Anterior cingulate cortex (tissue), 58 donors: ENCODE measurements at places on chromosomes 2 and 18.

DNA sequence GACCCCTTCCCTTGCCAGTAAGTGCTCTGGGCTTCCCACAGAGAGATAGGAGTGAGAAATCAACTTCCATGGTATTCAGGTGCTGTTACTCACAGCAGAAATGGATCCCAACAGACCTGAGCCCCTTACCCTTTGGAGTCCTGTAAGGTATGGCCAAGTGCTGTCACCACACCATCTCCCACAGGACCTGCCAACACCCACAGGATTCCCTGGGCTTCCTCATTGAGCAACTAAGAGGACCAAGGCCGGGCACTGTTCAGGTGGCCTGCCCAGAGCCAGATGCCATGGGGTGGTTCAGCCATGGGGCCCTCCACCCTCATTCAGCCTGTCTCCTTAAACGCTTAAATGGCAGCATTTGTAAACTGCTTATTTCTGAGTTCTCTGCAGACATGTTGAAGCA, 166.2 kb downstream of the TRIM43 start:
- no peak for DNase-seq

- no peak for DNase-seq
These were observed 611 bp downstream of the NOL10 start for GRCh38 chr2:10688921-10689807.

DNA sequence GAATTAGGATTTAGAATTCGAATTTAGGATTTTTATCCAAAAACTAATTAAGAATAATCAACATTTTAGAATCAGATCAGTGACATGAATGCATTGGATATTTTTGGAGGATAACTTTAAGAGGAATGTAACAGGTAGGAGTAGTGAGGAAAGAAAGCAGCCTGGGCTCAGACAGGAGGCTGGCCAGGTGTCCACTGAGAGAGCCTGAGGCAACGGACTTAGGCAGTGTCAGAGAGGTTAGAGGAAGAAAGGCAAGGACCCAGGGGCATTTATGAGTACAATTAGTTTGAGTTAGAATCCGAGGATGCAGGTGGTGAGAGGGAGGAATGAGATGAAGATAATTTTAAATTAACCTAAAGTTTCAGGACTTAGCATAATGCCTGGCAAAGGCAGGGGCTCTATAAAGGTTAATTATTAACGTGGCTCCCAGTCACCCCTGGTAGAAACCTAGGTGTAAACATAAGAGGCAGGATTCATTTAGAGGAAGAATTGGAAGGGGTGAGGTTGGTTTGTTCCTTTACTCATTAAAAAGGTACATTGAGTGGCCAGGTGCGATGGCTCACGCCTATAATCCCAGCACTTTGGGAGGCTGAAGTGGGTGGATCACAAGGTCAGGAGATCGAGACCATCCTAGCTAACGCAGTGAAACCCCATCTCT, 507.1 kb downstream of the TMEM182 start:
- no peak for DNase-seq

DNA sequence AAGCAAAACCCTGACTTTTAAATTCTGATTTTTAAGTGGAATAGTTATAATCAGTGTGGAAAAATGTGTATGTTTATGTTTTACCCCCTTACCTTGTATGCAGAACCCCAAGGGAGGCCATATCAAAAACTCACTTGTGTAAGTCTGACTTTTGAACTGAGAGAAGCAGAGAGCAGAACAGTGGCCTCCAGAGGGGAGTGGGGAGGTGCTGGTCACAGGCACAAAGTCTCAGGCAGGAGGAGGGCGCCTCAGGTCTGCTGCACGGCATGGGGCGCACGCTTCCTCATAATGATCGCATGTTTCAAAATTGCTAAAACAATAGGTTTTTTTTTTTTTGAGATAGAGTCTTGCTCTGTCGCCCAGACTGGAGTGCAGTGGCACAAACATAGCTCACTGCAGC, 127.8 kb downstream of the TPO start:
- DNase-seq, result no peak

GRCh38 chr2:39632876-39633275, 32.8 kb upstream of the TMEM178A start:
- no peak for DNase-seq

DNA sequence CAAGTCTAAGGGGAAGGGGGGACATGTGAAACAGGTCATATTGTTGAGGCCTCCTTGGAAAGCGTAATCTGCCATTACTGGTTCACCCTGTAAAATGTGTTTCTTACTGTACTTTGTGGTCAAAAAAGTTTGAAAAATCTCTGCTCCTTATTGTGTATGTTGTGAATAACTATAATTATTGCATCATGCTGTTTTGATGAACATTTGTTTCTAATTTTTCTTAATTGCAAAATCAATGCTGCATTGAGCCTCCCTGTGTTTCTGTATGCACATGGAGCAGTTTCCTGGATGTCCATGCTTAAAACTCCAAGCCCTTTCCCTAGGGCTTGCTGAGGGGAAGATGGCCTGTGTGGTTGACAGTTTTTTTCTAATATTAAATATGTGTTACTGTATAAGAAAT, 158.6 kb downstream of the RNF144A start:
- no peak for DNase-seq

DNA sequence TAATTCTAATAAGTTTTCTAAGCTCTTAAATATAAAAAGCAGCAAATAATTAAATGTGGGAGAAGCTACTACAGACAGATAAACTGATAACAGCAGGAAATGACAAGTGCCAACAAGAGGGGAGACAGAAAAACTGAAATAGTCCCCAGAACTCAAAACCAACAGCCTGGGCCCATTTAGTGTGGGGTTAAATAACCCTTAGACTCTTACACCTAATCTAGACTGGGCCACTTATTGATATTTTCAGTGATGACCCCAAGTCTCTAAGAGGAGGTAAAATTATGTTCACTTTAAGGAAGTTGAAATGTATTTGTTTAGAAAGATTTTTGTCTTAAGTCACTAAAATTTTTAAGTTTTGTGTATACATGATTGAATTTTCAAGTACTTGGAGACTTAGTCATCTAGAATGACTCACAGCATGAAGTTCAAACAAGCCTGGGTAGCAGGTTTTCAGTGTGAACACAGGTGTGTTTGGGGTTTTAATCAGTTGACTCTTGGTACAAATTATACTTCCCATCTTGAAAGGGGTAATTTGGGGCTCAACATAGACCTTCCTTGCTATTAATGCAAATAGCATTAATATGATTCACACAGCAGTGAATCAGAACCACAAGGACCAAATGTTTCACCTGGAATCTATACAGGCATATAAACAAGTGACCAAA, 54.9 kb upstream of the MYO3B start:
- no peak for DNase-seq

GRCh38 chr18:54684784-54685183, 93.7 kb downstream of the DYNAP start:
- no peak for DNase-seq
